ENCODE measurements at places on chromosomes 11 and 22.

DNA sequence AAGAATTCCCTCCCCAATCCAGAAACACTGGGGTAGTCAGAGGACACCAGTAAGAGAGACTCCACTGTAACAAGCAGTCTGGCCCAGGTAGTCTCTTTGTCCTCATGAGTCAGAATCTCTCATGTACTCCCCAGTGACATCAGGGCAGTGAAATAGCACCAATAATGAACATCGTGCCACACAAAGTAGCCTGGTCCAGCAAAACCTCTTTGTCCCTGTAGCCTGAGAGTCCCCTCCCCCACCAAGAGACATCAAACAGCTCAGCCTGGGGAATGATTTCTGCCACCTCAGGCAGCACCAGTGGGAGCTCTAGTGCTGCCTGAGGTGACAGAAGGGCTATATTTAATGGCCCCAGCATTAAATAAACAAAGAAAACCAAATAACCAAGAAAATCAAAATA, 88.1 kb downstream of the SBF2 start:
- DNase-seq: peak; percentile 21

- no peak for DNase-seq
These were observed 16.5 kb upstream of the CSTF3 start for GRCh38 chr11:33177676-33178336.

DNA sequence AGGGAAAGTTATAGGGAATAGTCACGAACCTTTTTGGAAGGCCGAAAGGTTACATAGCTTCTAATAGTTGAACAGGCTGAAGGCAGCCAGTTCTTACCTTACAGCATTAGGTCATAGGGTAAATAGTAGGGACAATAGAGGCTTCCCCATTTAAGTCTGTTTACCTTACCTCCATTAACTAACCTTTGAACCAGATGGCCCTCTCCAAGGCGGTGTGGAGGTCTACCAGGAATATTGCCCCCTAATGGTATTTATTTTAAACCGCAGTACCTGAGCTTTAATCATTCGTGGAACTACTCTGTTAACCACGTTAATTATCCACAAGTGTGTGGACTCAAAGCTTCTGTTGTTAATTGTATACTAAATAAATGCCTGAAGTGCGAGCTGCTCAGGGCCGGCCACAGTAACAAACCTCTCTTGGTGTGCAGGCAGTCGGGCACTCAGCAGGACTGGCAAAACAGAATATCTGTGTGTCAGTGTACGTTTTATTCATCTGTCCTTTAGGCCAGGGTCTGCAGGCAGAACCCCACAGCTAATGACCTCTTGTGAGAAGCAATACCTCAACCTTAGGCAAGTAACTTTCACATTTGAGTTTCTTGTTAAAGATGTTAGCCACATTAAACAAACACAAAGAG, 81.7 kb downstream of the PRCP start:
- DNase-seq: no peak

DNA sequence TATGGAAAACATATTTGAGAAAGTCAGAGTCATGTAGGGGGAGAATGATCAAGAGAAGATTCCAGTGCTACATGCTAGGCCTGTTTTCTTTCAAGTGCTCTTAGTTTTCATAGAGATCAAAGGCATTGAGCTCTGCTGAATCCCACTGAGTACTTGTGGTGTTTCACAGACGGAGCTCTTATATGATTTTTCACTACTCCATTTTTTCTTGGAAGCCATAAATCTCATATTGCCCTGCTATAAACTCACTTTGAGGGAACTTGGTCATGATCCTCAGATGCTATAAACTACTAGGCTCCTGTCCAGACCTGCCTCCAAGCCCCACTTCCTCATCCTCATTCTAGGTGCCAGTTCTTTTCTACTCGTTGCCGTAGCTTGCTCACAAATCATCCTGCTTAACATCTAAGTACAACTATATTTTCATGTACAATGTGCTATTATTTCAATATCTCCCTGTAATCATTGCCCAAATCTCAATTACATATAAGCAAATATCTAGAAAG, 180.8 kb upstream of the CCDC179 start:
- peak; percentile 5 for DNase-seq

- no peak for DNase-seq
These were observed 10.2 kb upstream of the CD82 start for GRCh38 chr11:44555031-44555800.

DNA sequence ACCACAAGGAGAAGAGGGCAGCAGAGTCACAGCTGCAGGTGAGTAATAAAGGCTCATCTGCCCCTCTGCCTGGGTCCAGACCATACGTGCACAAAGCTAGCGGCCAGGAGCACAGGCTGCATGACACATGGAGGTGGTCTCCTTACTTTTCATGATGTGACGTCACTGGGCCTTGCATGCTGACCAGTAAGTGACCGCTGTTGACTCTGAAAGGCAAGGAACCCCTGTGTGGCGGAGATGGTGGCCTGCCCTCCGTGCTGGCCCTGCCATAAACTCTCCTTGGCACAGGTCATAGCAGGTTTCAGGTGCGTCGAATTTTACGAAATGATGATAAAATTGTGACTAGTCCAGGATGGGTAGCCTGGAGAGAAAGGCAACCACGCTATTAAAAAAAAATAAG, 7.6 kb upstream of the PARVG start:
- no peak for DNase-seq

GRCh38 chr11:63985812-63986155, 454 bp upstream of the OTUB1 start:
- DNase-seq: no peak

GRCh38 chr22:33747576-33748180, 172.6 kb downstream of the LARGE1 start:
- DNase-seq: no peak

GRCh38 chr11:32820497-32820896, 9.2 kb upstream of the PRRG4 start:
- DNase-seq: peak; percentile 43

GRCh38 chr11:17135916-17136683, 58.6 kb upstream of the RPS13 start:
- no peak for DNase-seq

DNA sequence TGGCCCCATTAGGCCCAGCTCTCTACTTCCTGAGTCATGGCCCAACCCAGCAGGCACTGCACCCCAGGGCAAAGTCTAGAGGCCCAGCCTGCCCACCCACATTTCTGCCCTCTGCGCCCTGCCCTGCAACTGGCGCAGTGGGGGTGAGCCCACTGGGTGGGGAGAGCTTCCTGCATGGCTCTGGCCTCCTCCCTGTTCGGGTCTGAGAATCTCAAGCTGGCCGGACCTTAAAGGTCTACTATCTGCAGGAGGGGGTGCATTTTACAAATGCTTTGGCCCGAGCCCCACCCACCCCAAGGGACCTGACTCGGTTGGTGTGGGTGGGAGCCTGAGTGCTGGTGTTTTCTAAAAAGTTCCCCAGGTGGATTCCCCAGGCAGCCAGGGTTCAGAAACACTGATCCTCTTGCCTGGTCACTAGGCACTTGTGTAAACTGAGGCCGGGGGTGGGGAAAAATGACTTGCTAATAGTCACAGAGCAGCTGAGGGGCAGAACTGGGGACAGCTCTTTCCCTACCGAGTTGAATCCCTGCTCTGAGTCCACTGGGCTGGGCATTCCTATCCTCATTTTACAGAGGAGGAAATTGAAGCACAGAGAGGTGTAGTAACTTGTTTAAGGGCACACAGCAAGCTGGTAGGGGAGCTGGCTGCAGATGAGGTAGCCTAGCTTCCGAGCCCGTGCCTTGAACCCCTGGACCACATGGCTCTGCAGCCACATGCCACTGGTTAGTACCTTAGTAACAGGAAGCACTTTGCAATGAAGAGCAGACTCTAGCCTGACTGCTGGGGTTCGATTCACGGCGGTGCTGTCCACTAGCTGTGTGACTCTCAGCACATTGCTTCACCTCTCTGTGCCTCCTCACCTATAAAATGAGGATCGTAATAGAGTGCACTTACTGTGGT, 36.3 kb downstream of the CD82 start:
- DNase-seq: peak; percentile 13

DNA sequence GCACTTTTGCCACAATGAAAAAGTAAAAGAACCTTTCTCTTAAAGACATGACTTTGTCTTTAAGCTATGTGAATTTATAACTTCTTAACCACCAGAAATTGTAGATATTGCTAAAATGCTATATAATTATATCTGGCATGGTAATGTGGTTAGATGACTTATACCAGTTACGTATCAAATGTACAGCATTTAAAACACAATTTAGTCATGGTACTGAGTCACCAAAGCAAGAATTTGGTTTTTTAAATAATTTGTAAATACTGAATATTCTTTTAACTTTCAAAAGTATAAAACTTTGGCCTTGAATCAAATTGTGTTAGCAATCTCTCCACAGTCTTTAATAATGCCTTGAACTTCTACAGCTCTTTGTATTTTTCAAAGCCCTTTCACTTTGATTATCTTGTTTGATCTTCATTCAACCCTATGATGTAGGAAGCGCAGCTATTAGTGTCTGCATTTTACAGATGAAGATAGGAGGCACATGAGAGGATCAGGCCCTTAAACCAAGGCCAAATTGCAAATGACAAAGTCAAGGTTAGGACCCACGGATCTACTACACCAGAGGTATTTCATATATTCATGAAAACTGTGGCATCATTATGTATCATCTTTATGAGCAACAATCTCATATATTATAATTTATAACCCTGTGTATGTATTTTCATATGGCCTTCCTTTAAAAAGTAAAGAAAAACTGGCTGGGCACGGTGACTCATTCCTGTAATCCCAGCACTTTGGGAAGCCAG, 4.4 kb upstream of the SYTL2 start:
- peak; percentile 28 for DNase-seq

- no peak for DNase-seq
These were observed 10.6 kb upstream of the NXPE4 start for GRCh38 chr11:114606003-114606801.

- DNase-seq: peak; percentile 64
These were observed 27.5 kb downstream of the DHCR7 start for GRCh38 chr11:71420455-71421241.

GRCh38 chr22:28414913-28415312, 264.7 kb downstream of the TTC28 start:
- no peak for DNase-seq

DNA sequence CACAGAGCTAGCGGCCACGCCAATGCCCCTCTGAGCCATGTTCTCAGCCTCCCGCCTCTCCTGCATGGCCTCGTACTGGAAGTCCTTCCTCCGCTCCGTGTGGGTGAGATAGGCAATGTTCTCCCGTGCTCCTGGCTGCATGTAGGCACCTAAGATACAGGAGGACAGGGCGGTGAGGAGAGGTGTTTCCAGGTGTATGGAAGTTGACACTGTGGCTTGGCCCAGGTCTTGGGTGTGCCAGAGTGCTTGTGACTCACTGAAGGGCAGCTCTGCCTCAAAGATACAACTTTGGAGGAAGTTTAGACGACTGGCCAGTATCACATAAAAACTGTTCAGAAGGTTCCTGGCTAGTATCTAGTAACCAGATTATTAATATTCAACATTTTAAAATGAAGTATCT, 8.5 kb downstream of the SRRD start:
- DNase-seq: peak; percentile 39

- DNase-seq: no peak
These were observed 109.6 kb upstream of the B3GAT1 start for GRCh38 chr11:134521452-134522289.

DNA sequence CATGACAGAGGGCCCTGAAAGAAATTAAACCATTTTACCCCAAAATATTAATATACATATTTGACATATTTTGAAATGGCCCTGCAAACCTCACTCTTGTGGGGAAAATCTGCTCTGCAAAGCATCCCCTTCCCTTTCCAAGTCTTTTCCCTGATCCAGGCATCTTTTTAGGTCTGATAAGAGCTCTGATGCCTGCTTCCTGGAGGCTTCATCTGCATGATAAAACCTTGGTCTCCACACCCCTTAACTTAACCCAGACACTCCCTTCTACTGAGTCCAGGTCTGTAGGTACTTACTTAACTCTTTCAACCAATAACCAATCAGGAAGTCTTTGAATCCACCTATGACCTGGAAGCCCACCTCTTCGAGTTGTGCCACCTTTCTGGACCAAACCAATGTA, 1.8 kb upstream of the LGALS12 start:
- DNase-seq: no peak

GRCh38 chr11:71176812-71177211, 75.6 kb downstream of the SHANK2 start:
- DNase-seq: no peak

GRCh38 chr22:32325416-32325801, 32.3 kb upstream of the RFPL3 start:
- DNase-seq: no peak

DNA sequence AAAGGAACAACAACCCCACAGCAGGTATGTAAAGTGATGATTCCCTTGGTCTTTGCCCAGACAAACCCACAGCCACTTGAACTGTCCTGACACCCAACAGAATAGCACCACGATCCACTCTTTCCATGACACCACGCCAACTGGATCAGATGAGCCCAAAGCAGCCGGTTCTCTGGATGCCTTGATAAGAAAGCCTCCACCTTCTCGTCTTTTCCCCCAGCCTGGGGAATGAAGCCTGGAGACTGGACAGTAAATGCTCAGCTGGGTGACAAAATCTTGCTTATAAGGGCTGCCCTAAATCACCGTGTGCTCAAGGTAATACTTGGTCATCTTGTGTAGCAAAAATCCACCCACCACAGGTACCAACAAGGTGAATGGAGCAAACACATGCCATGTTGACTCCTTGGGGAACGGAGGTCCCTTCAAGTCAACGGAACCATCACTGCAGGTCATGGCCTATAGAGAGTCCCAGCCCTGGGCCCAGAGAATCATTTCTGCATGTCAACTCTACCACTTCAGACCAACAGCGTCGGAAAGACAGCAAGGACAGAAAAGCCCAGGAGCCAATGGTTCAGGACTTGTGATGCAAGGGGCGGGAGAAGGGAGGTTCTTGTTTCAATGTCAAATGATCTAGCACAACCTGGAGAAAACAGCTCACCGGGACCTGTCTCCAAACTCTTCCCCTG, 2.2 kb upstream of the MYO18B start:
- no peak for DNase-seq

DNA sequence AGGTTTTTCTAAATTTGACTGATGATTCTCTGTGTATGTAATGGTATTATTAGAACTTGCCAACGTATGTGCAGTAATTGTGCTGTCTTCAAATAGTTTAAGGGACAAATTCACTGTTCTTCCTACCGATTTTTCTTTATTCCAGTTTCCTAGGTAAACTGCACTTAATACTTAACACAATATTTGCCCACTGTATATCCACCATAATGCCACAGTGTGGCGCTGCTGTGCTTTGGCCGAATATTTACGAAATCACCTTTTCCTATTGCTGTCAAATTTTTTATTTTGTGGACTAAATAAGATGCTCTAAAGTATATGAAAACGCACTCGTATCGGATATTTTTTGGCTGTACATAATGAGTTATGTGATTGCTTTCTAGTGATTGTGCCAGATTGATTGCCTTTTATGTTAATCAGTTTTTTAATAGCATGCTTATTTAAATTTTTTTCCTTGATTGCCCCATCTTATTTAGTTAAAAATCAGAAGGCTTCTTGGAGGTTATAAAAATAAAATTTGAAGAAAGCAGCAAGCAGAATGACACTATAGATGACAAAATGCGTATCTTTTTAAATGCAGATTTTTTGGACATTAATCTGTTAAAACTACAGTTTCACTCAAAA, 10.5 kb downstream of the AASDHPPT start:
- DNase-seq: peak; percentile 66

GRCh38 chr11:12271241-12271640, 106.1 kb upstream of the PARVA start:
- DNase-seq: no peak
